Hematopoietic multipotent progenitor cell (in vitro differentiated cells): ENCODE measurements at places on chromosomes 1 and 21.

DNA sequence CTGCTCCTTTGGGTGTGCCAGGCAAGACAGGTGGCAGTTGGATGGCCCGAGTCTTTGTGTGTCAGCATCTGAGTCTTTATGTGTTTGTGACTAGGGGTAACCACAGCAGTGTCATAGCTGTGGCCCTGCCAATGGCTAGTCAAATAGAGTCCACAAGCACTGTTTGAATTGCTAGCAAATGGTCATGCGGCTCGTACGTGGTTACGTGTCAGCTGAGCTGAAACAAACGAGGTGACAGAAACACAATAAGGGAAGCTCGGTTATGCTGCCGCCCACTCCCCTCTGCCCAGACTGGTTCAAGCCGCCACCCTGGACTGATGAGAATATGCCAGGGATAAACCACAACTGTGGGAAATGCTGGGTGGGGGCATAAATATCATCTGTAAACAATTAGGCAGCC is 174.3 kb upstream of the LMO4 start:
- DNase-seq: no peak

GRCh38 chr21:16536140-16536539 is 806.4 kb downstream of the USP25 start:
- DNase-seq: no peak

- no peak for DNase-seq
These were observed 61.4 kb downstream of the GNG4 start for GRCh38 chr1:235588156-235588555.

- no peak for DNase-seq
These were observed 55.9 kb downstream of the MACO1 start for GRCh38 chr1:25486602-25487001.

GRCh38 chr1:221886743-221887414 is 145.0 kb upstream of the DUSP10 start:
- no peak for DNase-seq

DNA sequence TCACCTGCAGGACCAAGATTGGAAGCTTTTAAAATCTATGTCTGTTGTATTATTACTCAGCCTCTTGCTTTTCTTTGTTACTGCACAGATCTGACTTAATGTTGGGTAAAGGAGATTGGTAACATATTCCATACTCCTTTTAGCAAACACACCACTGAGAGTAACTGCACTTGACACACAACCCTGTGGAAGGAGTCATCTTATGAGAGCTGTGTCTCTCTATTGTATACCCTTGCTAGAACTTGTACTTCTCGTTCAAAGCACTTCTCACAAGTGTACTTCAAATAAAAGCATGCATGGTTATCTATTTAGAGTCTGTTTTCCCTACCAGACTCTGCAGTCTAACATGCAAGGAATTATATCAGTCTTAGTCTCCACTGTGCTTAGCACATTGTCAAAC is 813.4 kb downstream of the ADGRL2 start:
- DNase-seq: no peak

DNA sequence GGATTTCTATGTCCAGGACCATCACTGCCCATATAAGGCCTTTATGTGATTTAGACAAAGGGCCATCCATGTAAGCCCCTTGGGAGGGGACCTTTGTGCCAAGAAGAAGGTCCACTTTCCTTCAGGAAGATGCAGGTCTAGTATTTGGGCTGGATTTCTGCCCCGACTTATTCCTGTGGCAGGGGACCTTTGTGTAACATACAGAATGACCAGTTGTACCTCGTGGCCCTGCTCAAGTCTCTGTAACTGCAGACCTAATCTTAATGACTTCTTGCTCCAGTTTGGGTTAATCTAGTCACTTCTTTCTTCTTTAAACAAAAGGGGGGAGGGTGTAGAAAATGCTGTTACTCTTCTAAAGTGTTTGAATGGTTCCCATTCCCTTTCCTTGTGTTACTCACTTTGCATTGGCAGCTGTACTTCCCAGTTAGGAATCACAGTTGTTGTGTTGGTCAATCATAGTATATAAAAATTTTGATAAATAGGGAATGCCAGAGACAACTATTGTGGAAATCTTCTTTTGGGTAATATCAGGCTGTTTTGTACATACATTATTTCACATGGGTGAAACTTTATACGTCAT is 54.2 kb downstream of the MIGA1 start:
- DNase-seq: no peak

DNA sequence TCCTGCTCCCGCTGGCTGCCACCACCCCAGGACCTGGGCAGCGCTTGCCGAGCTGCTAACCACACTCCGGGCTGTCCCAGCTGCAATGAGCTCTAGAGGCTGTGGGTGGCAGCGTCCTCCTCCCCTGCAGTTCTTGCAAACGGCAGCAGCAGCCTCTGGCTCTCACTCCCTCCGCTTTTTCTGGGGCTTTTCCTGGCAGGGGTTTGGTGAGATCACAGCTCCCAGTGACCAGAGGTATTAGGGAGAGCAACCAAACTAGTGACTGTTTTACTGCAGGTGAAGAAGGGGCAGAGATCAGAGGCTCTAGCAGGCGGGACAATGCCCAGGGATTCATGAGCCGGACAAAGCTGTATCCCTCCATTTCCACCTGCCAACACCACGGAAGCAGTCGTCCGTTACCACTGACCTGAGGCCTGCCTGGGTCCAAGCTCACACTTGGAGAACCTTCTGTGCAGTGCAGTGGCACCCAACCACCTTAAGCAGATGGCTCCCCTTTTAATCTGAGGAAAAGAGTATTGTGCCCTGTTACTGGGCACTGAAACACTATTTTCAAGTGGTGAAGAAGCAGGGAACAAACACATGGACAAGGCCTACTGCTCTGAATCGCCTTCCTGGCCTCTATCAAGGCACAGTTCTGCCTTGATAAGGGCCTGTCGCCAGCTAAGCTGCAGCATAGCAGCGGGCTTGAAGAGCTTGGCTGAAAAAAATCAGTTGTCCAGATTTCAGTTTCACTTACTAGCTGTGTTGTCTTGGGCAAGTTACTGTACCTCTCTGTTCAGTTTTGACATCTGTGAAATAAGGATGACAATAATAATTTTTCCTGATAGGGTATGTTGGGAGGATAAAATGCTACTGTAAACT is at the start of gene F5:
F5 (minus strand) TSS at position 87 of the 861 bp plus-strand sequence. CDS start 95 bp downstream, outside the sequence.
- DNase-seq: peak; percentile 83

- DNase-seq: no peak
These were observed 150.6 kb downstream of the ZNF648 start for GRCh38 chr1:181910905-181911304.
